ENCODE measurements at places on chromosomes 7 and 10.

DNA sequence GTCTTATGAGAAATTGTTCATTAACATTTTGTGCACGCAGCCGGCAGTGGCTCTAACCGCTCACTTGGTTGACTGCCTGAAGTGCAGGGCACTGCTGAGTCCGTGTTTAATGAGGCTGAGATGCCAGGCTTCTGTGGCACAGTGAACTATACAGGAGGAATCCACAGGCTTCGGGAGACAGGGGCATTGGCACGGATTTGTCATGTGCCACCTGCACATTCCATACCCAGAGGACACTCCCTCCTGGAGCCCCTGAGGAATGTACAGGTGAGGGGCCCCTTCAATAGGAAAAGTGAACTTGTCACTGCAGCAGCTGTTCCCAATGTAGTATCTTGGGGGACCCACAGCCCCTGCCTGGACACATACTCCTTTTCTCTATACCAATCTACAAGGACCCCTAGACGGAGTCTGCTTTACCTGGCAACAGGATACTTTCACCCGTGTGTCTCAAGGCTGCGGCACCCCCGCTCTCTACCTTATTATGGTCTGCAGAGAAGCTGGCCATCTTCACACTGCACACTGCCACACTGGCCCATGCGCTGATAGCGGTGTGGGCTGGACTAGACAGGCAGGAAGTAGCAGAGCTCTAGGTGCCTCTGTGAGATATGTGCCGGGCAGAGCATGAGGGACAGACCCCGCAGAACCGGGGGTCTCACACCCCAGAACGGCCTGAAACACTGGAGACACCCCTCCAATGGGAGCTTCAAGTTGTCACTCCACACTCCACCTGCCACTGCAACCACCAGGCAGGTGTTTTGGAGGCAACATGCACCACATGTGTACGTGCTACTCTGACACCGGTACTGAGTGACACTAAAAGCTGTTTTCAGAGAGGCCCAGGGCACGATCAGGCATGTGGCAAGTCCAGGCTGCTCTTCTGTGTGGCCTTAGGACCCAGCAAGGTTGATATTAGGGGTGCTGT, 71.4 kb upstream of the RHEB start:
- no peak for DNase-seq

- no peak for DNase-seq
Measured at GRCh38 chr7:135517060-135517459, 7.2 kb upstream of the CNOT4 start.

GRCh38 chr10:74875966-74876365, 49.6 kb downstream of the KAT6B start:
- DNase-seq = no peak

DNA sequence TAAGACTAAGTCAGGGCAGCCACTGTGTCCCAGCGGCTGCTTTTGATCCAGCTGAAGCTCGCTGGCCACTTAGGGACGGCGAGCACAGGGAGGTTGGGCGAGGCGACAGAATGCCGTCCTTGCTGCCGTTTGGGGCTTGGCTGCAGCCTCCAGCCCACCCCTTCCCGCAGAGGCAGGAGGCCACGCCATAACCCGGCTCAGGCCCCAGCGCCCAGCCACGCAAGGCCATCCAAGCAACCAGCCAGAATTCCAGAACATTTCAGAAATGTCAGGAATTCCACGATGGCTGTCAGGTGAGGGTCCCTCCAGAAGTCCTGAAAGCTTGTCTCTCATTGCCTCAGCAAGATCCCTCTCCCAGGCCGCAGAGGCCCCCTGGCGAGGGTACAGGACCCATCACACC, 479.1 kb upstream of the FOXK1 start:
- no peak for DNase-seq

DNA sequence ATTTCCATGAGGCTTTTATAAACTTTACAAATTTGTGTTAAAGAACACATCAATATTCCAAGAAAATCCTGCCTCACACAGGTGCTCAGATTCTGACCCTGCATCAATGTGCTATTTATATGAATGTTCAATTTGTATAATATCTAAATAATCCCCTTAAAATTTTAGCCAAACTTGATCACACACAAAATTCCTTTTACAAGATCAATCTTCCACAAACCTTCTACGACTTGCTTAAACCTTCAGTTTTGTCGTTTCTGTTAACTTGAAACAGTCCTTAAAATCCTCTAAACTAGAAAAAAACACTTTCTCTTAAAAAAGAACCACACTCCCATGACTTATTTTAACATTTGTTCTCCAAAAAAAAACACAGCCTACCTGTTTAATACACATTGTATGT, 20.2 kb upstream of the TRPV6 start:
- DNase-seq = no peak

GRCh38 chr7:85004402-85004801, 182.5 kb downstream of the SEMA3D start:
- DNase-seq = no peak

DNA sequence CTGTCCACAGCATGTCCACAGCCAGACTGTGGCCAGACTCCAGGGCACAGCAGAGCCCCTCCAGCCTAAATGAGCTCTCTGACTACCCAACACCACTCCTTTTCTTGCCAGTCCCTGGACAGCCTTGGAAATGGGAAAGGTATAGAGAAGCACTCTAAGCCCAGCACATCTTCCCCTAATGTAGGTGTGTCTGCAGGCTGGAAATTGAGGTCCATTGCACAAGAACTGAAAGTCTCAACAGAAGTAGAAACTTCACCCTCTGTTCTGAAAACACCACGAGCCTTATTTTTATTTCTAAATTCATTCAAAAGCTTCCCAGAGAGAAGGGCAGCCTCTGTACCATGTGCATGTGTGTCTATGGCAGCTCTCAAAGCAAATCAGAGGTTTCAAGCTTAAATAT, 3.7 kb upstream of the KCNMA1 start:
- DNase-seq = no peak
